Osteocyte (in vitro differentiated cells): ENCODE measurements at places on chromosomes 6 and 20. TPM values are rescaled to one million over a fixed set of nuclear protein-coding genes. Genes with fewer than 3 reads are reported as not detected.

Gene MYCT1
- total RNA-seq = not detected in 2 replicates

Gene BPIFB4
- not detected in 2 replicates for total RNA-seq

GRCh38 chr6:9412951-9413559 lies 977.7 kb upstream of the SLC35B3 start:
- no peak for DNase-seq
- H3K4me3 ChIP-seq = no peak overlapping the region
- H3K27ac ChIP-seq = no peak overlapping the region

GRCh38 chr20:17961587-17961940 lies 7.0 kb downstream of the SNX5 start:
- DNase-seq = no peak
- no peaks in the 10 kb centered on the region for H3K27me3 ChIP-seq
- peaks cover 10% of the 10 kb centered on the region for H3K36me3 ChIP-seq
- peak overlapping the region; percentile 87 for H3K27ac ChIP-seq

DNA sequence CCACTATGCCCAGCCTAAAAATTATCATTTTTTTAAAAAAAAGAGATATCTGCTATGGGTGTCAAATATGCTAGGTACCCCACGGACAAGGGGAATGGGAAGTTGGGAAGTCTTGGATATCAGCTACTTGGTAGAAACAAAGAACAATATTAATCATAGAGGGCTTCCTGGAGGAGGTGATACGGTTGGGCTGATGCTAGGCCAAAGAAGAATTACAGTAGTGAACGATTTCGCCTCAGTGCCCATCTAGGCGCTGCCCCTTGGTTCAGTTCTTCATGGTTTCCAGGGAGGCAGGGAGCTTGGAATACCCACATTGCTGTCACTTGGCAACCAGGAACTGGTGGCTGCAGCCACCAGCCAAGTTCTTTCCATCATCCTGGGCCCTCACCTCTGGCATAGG lies 5.5 kb upstream of the PSMF1 start:
- H3K36me3 ChIP-seq = no peaks in the 10 kb centered on the region
- no peak overlapping the region for H3K4me3 ChIP-seq
- no peak for DNase-seq
- H3K27me3 ChIP-seq = no peaks in the 10 kb centered on the region

DNA sequence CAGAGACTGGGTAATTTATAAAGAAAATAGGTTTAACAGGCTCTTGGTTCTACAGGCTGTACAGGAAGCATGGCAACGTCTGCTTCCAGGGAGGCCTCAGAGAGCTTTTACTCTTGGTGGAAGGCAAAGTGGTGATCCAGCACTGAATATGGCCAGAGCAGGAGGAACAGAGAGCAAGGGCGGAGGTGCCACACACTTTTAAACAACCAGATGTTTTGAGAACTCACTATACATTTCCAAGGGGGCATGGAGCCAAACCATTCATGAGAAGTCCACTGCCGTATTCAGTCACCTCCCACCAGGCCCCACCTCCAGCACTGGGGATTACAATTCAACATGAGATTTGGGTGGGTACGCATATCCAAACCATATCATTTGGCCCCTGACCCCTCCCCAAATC lies 18.7 kb downstream of the SAMD5 start:
- no peak overlapping the region for H3K4me3 ChIP-seq
- peaks cover 9% of the 10 kb centered on the region for H3K36me3 ChIP-seq

GRCh38 chr6:33505548-33506370 lies 51.4 kb downstream of the ZBTB9 start:
- H3K27ac ChIP-seq = no peak overlapping the region
- no peaks in the 10 kb centered on the region for H3K4me1 ChIP-seq
- no peak overlapping the region for H3K4me3 ChIP-seq
- no peaks in the 10 kb centered on the region for H3K36me3 ChIP-seq
- no peak for DNase-seq

Gene HDGFL1
- not detected in 2 replicates for total RNA-seq

GRCh38 chr20:24741493-24742072 lies 207.5 kb upstream of the CST7 start:
- no peak overlapping the region for H3K27ac ChIP-seq
- H3K4me3 ChIP-seq = no peak overlapping the region
- H3K27me3 ChIP-seq = peaks cover 6% of the 10 kb centered on the region
- DNase-seq = no peak
- no peaks in the 10 kb centered on the region for H3K36me3 ChIP-seq
